ENCODE measurements at places on chromosomes 7 and 10.

DNA sequence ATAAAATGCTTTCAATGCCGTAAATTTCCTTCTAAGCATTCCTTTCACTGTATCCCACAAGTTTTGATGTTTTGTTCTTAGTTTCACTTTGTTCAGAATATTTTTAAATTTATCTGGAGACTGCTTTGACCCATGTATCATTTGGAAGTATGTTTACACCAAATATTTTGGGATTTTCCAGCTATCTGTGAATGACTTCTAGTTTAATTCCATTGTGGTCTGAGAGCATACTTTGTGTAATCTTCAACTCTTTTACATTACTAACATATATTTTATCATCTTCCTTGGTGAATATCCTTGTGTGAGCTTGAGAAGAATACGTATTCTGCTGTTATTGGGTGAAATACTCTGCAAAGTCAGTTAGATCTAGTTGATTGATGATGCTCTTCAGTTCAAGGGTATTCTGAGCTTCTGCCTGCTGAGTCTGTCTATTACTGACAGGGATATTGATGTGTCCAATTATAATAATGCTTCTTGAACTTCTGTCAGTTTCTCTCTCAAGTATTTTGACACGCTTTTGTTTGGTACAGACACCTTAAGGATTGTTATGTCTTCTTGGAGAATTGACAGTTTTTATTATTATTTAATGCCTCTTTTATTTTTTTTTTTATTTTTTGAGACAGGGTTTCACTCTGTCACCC lies 31.6 kb downstream of the MKLN1 start:
- no peak for DNase-seq

DNA sequence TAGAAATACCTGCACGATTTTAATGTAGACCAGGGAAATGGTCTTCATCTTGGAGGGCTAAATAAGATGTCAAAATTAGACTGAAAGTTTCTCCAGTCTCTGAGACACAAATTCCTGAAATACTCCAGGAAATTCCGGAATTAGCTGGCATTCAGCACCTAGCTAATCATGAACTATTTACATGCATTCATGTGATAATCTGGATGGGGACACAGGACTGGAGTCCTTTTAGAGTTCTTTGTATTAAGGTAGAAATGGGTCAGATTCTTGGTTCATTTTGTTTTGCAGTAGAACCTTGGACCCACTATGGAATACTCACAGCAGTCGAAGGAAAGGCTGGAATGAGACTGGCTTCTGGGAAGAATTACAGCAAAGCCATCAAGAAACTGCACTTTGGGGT lies 65.3 kb upstream of the MDFIC start:
- no peak for DNase-seq

- DNase-seq, result no peak
These were observed 246.2 kb downstream of the ETV1 start for GRCh38 chr7:13743226-13743625.

GRCh38 chr7:51226063-51226755 lies 90.4 kb downstream of the COBL start:
- no peak for DNase-seq

DNA sequence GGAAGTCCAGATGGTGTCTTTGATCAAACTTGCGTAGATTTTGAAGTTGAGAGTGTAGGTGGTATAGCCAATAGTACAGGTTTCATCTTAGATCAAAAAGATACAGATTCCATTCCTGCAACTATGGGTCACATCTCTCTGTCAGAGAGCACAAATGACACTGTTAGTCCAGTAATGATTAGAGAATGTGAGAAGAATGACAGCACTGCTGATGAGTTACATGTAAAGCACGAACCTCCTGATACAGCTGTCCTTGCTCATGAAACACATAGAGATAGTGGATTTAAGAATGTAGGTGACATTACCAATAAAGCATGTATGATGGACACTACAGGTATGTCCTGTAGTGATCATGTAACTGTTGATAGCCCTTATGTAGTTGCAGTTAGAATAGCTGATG lies 59.1 kb downstream of the LOXL4 start:
- DNase-seq, result no peak

- no peak for DNase-seq
These were observed 158.4 kb upstream of the PCBD1 start for GRCh38 chr10:71046747-71047146.

GRCh38 chr10:86340176-86340990 lies 26.2 kb downstream of the GRID1 start:
- DNase-seq, result no peak

DNA sequence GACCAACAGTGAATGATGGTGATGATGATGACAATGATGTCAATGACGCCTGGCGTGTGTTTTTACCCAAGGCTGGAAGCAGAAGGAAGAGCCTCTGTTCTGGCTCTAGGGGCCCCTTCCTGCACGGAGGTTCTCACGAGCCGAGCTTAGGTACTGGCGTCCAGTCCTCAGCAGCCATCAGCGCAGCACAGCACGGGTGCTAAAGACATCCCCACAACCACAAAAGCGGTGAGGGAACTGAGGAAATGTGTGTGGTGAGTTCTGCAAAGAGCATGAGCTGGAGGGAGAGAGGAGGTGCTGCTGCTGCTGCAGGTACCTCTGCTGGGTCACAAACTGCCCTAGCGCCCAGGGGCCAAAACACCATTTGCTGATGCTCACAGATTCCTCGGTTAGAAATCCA lies 81.6 kb downstream of the SFMBT2 start:
- DNase-seq, result no peak

DNA sequence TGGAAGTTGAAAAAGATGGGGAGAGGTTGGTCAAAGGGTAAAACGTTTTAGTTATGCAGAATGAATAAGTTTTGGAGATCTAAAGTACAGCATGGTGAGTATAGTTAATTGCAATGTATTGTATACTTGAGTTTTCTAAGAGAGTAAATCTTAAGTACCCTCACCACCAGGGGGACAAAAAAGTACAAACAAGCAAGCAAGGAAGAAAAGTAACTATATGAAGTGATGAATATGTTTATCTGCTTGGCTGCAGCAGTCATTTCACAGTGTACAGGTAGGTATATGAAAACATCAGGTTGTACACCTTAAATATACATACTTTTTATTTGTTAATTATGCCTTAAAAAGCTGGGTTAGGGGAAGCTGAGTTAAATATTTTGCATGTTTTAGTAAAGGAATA lies 157.3 kb downstream of the PCLO start:
- DNase-seq, result no peak

- DNase-seq, result no peak
These were observed 755.2 kb downstream of the AUTS2 start for GRCh38 chr7:70353330-70353945.

DNA sequence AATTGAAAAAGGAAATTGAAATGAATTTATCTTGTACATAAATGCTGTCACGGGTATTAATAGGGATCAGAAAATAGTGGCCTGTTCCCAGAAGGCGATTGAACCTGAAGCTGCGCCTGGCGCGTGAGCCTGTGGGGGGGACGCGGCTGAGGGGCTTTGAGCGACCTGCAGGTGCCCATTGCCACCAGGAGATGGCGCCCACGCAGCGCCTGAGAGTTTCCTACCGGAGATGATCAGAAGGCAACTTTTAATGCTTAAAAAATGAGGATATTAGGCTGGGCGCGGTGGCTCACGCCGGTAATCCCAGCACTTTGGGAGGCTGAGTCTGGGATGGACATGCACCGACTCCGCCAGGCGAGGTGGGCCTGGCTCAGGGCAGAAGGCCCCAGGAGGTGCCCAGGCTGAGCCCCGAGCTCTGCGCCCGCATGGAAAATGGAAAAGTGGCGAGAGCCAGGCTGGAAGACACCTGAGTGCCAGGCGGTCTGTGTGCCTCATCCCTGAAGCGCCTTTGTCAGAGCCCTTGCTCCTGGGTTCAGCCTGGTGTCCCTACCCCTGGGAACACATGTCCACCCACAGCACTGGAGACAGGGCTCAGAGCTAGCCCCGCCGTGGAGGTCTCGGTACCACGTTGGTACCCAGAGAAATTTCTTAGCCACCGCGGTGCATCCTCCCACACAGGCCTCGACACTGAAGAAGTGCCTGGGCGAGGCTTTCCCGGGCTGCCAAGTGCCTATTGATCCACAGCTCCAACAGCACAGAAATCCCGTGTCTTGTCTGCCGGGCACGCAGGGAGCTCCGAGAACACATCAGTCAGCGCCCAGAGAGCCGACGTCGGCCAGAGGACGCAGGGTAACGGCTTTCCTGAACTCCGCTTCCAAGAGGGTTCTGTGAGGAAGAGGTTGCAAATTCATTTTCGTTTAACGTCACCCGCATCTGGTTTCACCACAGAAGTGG lies 117.4 kb downstream of the INPP5A start:
- no peak for DNase-seq

DNA sequence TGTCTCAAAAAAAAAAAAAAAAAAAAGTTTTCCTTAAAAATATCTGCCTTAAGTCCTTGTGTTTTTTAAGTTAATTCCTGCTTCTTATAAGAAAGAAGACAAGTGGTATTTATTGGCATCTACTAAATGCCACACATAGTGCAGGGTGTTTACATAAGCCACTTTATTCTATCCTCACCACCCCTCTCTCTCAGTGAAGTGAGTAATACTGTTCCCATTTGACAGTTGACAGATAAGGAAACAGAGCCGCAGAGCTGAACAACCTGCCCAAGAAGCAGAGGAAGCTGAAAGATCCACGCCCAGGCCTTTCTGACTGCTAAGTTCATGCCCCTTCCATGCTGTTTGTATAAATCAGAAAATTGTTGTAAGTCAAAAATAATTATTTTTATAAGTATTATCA lies 54.1 kb downstream of the ABLIM1 start:
- DNase-seq, result no peak

DNA sequence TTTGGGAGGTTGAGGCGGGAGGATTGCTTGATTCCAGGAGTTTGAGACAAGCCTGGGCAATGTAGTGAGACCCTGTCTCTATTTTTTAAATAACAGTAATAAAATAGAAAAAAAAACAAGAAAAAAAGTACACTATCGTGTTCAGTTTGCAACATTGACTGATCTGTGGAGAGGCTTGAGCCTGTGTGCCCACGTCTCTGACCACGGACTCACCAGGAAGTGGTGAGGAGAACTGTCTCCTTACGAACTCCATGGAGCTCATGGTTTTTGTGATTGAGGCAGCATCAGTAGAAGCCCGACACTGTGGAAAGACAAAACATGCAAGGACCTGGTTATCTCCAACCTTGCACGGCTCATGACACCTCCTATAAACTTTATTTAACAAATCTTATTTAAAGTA lies 23.9 kb upstream of the DNAJB6 start:
- no peak for DNase-seq

DNA sequence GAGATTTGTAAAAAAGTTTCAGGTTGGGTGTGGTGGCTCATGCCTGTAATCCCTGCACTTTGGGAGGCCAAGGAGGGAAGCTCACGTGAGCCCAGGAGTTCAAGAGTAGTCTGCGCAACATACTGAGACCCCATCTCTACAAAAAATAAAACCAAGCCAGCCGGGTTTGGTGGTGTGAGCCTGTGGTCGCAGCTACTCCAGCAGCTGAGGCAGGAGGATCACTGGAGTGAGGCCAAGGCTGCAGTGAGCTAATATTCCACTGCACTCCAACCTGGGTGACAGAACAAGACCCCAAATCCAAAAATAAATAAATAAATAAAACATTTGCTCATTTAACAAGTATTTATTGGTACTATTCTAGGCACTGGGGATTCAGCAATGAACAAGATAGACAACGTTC lies 1.5 kb upstream of the CHCHD1 start:
- DNase-seq, result no peak

GRCh38 chr10:91566115-91566514 lies 66.8 kb downstream of the PPP1R3C start:
- no peak for DNase-seq
